Mesothelial cell of epicardium (in vitro differentiated cells): ENCODE measurements at places on chromosomes 5 and 9. TPM values are rescaled to one million over a fixed set of nuclear protein-coding genes. Genes with fewer than 3 reads are reported as not detected.

OR13C8 gene
- not detected in 3 replicates for total RNA-seq

DNA sequence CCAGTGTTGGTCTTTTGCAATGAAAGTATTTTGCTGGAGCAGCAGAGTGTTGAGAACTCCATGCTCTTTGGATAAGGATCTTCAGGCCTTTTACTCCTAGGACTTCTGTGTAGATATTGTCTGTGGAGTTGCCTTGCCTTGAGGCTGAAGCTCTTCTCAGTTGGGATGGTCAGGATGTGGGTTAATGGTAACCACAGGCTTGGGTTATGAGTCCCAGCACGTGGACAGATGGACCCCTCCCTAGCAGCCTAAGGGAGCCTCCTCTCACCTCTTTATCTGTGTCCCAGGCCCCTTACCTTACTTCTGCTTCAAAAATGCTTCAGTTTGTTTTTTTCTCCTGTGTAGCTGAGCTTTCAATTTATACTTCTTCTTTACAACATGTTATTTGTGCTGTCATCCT lies 109.9 kb downstream of the MEGF10 start:
- DNase-seq: no peak

GMCL2 gene
- total RNA-seq: not detected in 3 replicates

DNA sequence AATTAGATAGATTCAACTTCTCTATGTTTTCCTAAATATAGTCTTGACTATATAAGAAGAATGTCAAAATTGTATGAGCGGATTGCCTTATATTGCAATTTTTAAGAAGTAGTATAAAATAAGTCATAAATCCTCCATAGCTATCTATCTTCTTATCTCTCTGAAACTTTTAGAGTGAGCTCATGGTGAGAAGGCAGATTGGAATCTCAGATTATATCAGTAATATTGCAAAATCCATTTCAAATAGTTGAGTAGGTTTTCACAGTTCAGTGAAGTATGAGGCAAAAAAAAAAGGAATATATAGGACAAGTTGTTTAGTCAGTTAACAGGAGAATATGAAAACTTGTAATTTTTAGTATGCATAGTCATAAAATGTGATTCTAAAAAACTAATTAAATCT lies 156.4 kb downstream of the FAM174A start:
- no peak for DNase-seq

DNA sequence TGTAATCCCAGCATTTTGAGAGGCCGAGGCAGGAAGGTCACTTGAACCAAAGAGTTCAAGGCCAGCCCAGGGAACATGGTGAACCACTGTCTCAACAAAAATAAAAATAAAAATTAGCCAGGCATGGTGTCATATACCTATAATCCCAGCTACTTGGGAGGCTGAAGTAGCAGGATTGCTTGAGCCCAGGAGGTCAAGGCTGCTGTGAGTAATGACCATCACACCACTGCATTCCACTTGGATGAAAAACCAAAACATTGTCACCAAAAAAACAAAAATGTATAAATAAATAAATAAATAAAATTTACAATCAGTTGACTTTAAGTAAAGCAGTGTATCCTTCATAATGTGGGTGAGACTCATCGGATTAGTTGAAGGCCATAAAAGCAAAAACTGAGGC lies 541.4 kb downstream of the CSNK1G3 start:
- DNase-seq: no peak

WDR31 gene
- total RNA-seq: 4.1 to 4.5 TPM (median 4.2 TPM) in 3 replicates

DNA sequence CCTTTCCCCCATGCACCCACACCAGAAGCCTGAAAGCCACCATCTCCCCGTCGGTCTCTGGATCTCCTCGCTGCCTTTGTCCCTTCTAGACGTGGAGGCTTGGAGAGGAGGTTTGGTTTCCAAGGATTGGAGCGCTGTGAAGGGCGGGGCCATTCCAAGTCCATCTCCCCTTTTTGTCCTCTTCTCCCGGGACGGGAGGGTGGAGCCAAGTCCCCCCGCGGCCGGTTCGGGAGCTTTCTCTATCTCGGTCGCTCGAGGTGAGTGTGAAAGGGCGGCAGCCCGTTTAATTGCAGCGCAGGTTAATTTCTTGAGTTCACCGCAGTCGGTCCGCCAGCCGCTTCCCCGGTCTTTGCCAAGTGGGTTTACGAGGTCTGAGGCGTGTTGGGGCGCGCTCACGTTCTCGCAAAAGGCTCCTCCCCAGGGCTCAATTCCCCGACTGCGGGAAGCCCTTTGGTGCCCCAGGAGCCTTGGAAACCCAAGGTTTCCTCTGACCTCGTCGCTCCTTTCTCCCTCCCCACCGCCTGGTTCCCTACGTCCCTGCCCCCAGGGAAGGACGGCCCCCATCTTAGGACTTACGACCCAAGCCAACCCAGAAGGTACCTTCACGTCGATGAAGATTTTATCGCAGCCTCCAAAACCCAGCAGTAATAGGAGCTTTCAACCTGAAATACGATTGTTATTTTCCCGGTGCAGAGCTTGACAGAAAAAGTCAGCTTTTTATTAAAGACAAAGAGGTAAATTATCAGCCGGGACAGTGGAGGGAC lies 2.8 kb upstream of the ZNF462 start:
- DNase-seq: peak; percentile 59

DNA sequence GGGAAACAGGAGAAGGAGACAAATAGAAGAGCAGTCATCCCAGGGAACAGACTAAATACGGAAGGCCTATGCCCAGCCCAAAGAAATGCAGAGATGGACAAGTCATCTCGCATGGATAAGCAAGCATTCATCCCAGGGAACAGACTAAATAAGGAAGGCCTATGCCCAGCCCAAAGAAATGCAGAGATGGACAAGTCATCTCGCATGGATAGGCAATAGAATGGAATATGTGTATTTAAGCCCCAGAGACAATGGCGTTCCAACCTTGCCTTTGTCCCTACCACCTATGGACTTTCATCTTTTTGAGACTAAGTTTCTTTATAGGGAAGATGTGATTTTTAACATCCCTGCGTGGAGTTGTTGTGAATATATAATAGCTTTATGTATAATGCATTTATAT lies 242.2 kb upstream of the TNC start:
- DNase-seq: no peak

GRCh38 chr5:174736331-174736721 lies 11.9 kb downstream of the MSX2 start:
- DNase-seq: no peak

- no peak for DNase-seq
Observed at GRCh38 chr5:157959370-157959769, 100.4 kb upstream of the CLINT1 start.

DNA sequence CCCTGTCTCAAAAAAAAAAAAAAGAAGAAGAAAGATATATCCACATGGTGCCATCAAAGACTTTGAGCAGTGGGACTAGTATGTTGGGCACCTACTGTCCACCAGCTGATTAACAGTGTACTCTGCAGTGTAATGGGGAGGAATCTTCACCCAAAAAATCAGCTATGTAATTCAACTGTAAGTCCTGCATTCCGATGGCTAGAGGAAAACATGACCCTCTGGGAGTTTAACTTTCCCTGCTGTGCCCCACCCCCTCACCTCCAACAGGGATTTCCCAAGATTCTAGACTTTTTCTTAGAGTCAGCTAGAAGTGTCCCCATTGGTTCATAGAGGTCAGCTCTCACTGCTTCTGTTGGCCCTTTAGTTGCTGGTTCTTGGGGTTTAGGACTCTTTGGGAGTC lies 221.2 kb upstream of the CLINT1 start:
- no peak for DNase-seq

GRCh38 chr9:32738501-32739172 lies 44.7 kb upstream of the TMEM215 start:
- no peak for DNase-seq

GRCh38 chr9:489198-490197 lies 274.8 kb downstream of the DOCK8 start:
- DNase-seq: no peak

DNA sequence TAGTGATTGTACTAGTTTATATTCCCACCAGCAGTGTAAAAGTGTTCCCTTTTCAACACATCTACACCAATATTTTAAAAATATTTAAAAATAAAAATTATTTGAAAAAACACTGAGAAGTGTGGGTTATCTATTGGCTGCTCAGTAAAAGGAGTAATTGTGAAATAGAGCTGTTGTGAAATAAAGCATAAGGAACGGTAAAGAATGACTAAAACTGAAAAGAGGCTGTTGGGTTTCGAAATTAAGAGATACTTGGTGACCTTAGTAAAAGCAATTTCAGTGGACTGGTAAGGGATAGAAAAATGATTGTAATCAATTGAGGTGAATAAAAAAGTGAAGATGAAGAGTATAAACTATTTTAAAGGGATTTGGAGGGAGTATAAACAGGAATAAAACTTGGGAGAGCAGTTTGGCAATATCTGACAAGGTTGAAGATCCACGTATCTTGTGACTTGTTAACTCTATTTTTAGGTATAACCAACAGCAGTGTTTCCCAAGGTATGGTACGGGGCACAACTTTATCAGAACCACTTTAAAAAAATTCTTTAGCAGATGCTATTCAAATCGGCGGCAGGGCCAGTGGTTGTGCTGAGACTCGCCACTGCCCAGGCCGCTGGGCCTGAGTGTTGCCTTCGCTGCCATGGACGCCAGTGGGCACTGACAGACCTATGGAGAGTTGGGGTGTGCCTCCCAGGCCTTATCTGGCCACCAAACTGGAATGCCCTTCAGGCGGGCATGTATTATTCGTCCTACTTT lies 63.3 kb downstream of the TMEM38B start:
- no peak for DNase-seq

GRCh38 chr5:150000990-150001659 lies 586 bp downstream of the HMGXB3 start:
- DNase-seq: peak; percentile 61

GRCh38 chr9:88230612-88231011 lies 92.3 kb upstream of the SPATA31C2 start:
- no peak for DNase-seq

DNA sequence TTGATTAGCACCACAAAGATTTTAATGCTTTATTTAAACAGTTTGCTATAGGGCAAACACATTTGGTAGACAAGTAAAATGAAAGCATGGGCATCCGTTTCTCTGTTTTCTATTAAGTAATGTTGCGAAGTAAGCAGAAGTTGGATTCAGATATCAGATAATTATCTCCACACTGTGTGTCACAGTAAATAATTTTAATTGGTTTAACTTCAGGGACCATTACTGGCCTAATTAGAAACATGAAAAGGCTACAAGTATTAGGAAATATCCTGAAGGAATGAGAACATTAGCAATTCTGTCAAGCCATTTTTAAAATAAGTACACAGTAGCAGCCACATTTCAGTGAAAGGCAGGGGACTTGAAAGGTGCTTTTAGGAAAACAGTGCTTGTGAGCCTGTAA lies 975.4 kb downstream of the NR2F1-AS1 start:
- DNase-seq: no peak

RXRA gene
- 43.7 to 46.0 TPM (median 45.0 TPM) in 3 replicates for total RNA-seq

GRCh38 chr5:172910828-172911627 lies 48.2 kb upstream of the RPL26L1 start:
- DNase-seq: no peak

DNA sequence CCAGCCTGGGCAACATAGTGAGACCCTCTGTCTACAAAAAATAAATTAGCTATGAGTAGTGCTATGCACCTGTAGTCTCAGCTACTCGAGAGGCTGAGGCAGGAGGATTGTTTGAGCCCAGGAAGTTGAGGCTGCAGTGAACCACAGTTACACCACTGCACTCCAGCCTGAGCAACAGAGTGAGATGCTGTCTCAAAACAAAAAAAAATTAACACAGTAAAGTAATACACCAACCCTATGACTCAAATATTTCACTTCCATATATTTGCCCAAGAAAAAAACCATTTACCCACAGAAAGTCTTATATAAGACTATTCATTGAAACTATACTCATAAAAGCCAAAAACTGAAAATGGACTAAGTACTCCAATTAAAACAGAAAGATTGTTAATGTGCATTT lies 16.2 kb downstream of the SMIM23 start:
- no peak for DNase-seq

DNA sequence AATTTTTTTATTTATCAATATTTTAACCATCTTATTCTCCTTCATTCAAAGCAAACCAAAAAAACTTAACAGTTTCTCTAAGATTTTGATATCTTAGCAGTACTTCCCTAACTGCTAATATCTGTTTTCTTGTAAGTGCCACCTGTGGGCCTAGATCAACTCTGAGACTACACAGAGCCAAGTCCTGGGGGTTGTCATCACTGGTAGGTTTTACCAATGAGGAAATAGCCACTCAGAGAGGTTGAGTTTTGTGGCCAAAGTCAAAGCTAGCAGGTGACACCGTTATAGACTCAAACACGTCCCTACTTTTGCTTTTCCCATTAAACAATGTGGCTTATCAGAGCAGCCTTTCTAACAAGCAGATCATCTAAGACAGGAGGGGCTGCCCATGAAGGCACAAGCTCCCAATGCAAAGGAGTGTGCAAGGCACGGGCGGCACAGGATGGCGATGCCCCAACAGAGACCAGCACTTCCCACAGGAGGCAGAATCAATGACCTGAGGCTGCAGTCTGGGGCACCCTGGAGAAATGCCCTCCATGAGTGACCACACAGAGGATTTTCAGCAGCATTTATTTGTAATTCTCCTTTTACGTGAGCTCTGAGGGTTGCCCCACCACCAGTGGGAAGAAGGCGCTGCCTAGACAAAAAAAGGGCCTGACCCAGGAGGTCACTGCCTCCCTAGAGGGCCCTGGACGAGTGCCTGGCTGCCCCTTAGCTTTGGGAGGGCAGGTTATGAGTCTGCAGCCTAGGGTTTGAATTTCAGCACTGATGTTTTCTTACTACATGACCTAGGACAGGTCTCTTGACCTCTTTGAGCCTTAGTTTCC lies 7.4 kb downstream of the TBC1D2 start:
- DNase-seq: no peak

GRCh38 chr5:29547236-29547865 lies 1646.1 kb upstream of the CDH6 start:
- DNase-seq: no peak

DNA sequence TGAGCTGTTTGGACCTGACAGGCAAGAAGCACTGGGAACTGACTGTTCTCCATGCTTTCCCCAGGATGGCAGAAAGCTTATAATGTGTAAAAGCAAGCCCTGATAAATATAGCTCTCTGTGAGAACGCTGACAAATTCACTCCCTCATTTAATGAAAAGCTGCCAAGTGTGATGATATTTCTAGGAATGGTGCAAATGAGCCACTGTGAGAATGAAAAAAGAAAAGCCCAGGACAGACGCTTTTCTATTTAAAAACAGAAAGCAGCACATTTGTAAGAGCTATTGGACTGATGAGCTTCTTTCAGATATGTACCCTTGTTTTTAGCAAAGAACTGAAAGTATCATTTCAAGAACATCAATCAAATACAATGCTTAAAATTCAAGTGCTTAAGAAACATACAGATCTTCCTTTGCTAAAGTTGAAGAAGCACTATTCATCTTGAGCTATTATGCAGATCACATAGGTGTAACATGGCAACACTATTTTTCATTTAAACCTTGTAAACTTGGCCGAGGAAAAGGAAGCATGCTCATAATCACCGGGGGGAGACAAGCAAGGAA lies 842.6 kb upstream of the ACO1 start:
- no peak for DNase-seq

GRCh38 chr5:172837640-172838039 lies 3.6 kb downstream of the ERGIC1 start:
- DNase-seq: no peak

GARIN3 gene
- total RNA-seq: not detected in 3 replicates

DNA sequence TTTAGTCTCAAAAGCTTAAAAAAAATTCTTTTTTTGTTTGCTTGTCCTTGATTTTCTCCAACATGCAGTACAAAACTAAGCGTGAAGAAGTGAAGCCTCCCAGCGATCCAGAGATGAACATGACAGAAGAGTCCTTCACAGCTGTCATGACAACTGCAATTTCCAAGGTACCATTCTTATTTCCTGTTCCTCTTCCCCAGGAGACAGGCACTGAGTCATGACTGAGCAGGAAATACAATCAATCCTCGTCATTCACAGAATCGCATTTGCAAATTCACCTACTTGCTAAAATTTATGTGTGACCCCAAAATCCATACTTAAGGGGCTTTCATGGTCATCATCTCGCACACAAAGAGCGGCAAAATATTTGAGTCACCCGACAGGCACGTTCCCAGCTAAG lies 77.3 kb downstream of the SLC1A1 start:
- no peak for DNase-seq
